ENCODE measurements at places on chromosomes 7 and 10.

DNA sequence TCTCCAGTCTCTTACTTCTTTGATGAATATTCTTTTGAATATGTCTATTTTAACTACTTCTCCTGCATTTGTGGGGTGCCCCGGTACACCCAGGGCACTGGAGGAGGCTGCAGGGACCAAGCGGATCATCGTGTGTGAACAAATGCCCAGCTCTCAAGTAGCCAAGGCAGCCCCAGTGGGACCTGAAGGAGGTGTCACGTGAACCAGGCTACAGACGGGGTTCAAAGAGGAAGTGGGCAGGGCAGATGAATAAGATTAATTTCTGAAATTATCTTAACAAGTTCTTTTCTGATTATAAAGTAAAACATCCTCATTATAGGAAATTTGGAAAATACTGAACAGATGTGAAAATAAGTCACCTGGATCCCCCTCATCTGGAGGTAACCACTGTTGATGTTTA is 78.4 kb upstream of the DUSP5 start:
- no peak for DNase-seq

DNA sequence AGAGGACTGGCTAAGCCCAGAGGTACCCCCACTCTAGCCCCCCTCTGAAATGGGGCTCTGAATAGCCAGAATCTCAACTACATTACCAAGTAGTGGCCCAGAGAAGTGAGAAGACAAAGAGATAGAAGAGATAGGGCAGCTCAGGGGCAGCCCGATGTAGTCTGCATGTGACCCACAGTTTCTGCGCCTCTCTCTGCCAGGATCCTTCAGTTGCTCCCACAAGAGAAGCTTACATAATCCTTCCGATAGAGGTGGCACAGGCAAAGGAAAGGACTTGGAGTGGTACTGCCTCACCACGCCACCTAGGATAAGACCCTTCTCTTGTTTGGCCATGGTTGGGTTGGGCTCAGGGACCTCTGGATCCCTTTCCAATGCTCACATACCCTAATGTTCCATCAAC is 5.4 kb upstream of the PDE1C start:
- no peak for DNase-seq

DNA sequence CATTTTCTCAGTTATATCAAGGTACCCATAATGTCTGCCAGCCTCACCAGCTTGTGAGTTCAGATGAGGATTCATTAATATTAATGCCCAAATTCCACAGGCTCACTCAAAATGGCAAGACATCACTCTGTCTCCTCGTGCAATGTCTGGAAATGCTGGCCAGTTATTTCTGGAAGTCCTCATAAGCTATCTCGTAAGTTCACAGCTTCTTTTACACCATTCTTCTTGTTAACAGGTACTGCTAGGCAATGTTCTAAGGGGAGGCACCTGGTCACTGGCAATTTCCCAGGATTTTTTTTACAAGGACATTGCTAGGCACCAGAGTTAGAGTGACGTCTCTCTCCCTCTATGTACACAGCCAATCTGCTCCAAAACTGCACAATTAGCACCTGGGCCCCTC is 80.2 kb upstream of the SEMA3C start:
- no peak for DNase-seq

DNA sequence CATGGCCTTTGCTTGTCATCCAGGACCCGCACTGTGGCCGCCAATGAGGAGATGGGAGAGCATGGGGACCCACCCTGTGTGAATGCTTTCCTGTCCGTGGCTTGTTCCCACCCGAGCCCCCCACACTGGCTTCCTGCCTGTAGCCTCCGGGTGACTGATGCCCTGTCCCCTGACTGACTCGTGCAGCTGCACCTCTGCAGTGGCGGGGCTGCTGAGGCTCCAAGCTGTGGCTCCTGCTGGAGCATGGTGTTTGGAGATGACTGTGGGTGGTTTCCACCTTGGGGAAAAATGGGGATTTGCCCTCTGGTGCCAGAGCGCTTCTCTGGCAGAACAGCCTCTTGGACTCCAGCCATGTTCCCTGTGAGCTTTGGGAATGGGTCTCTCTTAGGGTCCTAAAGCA is 2.1 kb downstream of the CAMK1D start:
- peak; percentile 74 for DNase-seq

- peak; percentile 62 for DNase-seq
These were observed 54.2 kb upstream of the CAMK2B start for GRCh38 chr7:44379366-44380188.

GRCh38 chr10:75528392-75528791 is 97.0 kb downstream of the LRMDA start:
- no peak for DNase-seq

DNA sequence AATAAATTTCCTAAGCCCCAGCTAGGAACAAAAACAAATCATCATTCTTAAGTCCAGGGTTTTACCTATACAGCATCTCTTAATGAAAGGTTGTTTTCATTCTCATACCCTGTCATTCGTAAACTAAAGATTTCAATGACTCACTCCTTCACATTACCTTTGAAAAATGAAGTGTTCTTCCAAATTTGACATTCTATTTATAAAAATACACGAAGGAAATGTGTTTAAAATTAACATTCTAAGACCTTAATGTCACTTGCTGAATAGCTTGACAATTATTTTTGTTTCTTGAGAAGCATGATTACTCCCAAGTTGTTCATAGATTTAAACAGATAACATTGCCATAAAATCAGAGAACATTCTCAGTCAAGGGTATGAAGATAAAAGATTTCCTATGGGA is 1188.3 kb upstream of the SORCS1 start:
- DNase-seq = no peak

- DNase-seq = no peak
These were observed 4.5 kb upstream of the EMX2 start for GRCh38 chr10:117537904-117538524.

DNA sequence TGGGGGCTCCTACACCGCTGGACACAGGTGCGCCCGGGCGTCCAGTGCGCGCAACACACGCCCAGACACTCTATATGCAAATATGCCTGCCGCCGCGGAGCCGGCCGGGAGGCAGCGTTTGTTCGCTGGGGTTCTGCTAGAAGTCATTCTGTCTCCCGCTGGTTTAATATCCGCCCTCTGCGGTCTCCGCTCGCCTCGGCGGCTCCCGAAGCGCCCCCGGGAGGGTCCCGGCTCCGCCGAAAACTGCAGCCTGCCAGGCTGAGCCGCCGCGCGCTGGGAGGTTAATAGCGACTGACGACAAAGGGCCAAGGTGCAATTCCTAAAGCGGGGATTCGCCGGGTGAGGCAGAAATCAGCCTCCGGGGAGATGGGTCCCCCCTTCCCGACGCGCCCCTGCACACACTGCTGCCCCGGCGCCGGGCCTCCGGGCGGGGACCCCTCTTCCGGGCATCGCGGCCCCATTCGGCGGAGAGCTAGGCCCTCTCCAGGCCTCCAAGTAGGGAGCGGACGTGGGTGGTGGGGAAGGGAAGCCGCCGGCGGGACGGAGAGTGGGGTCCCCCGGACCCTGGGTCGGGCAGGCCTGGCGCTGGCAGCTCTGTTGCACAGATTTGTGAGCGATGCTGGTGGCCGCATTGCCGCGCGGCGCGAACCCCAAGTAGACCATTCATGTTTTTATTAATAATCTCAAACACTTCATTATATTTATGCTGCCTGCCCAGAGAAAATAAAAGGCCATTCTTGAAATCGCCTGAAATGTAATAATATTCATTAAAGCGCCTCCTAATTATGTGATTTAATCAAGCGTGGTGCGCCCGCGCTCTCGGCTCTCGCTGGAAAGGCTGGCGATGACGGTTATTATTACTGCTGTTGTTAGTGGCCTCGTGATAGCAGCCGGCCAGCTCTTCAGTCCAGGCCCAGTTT is 9.1 kb downstream of the EN2 start:
- no peak for DNase-seq

DNA sequence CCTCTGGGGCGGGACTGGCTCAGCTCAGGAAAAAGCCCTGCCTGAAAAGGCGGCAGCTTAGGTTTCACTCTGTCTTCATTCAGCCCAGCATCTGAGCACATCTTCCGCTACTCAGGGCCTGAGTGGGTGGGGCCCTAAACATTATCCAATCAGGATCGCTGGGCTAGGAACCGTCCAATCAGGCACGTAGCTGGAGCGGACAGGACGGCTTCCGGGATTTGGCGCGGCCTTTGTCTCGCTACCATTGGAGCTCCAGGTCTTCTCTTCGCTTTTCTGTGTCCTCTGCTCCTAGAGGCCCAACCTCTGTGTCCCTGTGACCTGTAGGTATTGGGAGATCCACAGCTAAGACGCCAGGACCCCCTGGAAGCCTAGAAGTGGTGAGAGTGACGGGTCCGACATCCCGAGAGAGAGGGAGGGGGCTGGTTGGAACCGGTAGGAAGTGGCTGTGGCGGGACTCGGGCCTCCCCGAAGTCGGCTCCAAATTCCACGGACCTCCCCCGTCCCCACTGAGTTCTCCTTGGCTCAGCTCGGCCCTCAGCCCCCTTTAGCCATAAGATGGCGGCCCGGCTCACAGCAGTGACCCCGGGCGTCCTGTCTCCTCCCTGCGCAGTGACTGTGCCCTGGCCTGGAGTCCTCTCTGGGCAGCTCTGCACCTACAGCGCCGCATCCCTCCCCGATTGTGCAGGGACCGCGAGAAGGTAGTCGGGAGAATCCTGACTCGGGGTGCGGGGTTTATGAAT is 99.1 kb downstream of the ZNF680 start:
- DNase-seq = peak; percentile 72

- no peak for DNase-seq
These were observed 130.8 kb upstream of the LYZL1 start for GRCh38 chr10:29158066-29158465.

- no peak for DNase-seq
These were observed 273.3 kb upstream of the LRGUK start for GRCh38 chr7:133853706-133854276.

GRCh38 chr7:75658369-75658768 is 80.4 kb downstream of the HIP1 start:
- no peak for DNase-seq

DNA sequence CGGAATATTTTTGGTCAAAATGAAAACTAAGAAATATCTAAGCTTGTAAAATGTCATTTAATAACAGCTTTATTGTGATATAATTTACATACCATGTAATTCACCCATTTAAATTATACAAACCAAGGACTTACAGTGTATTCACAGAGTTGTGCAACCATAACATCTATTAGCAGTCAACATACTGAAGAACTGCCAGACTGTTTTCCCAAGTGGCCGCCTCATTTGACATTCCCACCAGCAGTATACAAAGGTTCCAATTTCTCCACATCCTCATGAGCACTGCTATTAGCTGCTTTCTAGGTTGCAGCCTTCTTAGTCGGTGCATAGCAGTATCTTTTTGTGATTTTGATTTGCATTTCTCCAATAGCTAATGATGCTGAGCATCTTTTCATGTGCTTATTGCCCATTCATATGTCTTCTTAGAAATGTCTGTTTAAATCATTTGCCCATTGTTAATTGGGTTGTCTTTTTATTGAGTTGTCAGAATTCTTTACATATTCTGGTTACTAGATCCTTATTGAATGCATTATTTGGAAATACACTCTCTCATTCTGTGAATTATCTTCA is 153.0 kb upstream of the FGFR2 start:
- no peak for DNase-seq

- DNase-seq = no peak
These were observed 615.0 kb downstream of the PHTF2 start for GRCh38 chr7:78413568-78413967.

- no peak for DNase-seq
These were observed 29.3 kb downstream of the HSPA12A start for GRCh38 chr10:116712989-116713543.

- no peak for DNase-seq
These were observed 24.5 kb downstream of the RNF32 start for GRCh38 chr7:156665101-156665500.

GRCh38 chr7:45978010-45978681 is 57.1 kb upstream of the IGFBP3 start:
- DNase-seq = peak; percentile 79

- DNase-seq = no peak
These were observed 236.2 kb downstream of the DNAJB9 start for GRCh38 chr7:108805808-108806397.

DNA sequence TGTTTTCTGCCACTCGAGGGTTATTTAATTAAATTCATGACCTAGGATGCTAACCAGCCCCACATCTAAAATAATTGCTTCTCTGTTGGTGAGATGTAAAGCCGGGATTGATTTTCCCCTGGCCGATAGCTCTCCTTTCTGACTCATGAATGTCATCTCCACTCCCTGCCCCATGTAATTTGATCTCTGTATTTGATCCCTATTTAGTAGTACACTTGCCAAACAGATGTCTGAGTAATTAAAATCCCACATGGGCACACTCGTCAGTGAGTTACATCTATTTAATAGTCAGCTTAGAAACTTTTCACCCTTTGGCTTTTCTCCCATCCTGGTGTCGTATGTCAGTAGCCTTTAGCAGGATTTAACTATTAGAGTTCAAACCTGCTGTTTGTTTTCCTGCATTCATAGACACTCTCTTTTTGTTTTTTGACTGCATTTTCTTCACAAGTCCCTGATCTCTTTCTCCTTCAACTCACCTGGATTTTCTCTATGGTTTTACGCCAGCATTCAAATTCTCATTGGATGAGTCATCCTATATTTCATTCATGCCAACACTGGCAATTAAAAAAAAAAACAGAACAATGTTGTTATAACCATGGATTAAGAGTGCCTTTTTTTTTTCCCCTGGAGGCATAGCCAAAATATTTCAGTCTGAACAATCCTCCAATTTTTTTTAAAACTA is 82.7 kb downstream of the SPAG6 start:
- no peak for DNase-seq

DNA sequence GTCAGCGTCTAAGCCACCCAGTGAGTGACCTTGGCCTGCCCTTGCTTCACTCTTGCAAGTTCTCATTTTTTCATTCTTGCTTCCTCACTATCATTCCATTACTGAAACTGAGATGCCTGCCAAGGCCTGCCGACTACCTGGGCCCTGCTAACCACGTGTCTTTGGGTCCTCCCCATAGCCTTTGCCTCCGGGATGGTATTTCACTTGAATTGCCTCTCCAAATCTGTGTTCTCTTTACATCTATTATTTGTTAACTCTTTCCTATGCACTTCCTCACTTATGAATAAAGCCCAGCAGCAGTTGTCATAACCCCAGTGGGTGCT is 234.6 kb downstream of the SNX10 start:
- DNase-seq = no peak

DNA sequence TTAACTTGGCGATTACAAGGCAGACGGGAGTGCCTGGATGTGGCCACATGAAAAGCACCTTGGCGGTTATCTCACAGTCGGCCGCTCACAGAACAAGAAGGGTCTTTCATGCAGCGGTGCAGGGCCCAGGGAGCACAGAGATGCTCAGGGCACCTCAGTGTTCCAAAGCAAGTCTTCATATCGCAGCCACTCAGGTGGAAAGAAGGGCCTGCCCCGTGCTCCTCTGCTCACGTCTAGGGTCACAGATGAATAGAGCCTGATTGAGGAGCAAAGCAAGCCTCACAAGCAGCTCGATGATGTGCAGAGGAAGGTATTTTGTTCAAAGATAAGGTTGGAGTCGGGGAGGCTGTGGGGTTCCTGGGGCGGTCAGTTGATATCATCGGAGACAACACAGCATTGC is 297.8 kb downstream of the WDR11 start:
- no peak for DNase-seq

DNA sequence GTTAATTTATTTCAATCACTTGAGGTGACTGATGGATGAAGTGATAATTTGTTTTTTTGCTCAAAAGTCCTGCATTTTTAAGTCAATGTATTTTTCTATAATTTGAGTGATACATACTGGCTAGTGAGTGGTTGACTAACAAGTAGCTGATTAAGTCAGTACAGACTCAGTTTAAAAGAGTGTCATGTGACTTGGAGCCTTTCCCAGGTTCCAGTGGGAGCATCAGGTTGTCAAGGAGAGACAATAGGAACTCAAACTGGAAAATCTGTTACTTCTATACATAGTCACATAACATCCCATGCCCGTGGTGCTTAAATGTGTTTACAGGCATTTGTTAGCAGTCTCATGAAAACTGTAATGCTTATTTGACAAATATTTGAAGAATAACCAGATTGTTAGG is 154.7 kb downstream of the ANK3 start:
- no peak for DNase-seq
